ENCODE measurements at places on chromosomes 12 and 14.

DNA sequence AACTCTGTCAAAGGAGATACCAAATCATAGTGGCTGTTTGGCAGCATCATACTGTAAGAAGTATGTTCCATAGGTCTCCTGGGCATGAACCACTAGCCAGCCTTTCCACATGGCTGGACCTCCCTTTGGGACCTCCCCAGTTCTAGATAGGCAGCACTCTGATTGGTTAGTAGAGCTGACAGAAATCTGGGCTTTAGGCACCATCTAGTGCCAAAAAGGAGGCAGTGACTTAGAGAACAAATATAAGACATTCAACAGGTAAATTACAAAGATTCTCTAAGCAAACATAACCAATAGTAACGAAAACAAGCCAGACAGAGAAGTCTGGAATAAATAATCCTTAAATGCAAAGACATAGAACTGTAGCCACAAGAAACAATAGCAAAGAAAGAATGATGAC is 148.0 kb upstream of the PDE3A start:
- DNase-seq: peak; percentile 30

DNA sequence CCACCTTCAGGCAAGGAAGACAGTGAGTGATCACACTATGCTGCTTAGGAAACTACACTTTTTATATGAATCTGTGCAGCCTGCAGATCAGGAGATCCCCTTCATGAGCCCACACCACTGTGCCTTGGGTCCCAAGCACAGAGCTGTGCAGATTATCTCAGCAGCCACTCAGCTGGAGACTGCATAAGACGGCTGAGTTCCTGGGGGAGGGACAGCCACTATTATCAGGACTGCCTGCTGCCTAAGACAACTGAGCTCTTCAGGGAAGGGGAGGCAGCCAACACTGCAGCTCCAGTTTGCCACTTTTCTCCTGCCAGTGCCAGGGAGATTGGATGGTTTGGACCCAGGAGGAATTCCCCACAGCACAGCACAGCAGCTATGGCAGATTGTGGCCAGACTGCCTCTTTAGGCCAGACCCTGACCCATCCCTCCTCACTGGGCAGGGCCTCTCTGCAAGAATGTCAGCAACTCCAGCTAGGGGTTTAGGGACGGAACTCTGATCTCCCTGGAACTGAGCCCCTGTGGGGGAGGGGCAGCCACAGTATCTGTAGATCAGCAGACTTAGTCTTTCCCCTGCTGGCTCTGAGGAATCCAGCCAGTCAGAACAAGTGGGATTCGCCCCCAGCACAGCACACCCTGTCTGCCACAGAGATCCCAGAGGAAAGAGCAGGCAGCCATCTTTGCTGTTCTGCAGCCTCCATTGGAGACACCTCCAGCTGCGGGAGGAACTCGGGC is 141.3 kb downstream of the KLHL28 start:
- DNase-seq: no peak

- DNase-seq: no peak
These were observed 18.3 kb downstream of the GPR132 start for GRCh38 chr14:105046891-105047282.

- DNase-seq: no peak
These were observed 71.9 kb downstream of the TUNAR start for GRCh38 chr14:95948558-95948981.

GRCh38 chr12:45658020-45658419 is 71.5 kb upstream of the ARID2 start:
- DNase-seq: no peak

GRCh38 chr12:8482571-8483061 is 26.9 kb downstream of the CLEC6A start:
- DNase-seq: no peak

DNA sequence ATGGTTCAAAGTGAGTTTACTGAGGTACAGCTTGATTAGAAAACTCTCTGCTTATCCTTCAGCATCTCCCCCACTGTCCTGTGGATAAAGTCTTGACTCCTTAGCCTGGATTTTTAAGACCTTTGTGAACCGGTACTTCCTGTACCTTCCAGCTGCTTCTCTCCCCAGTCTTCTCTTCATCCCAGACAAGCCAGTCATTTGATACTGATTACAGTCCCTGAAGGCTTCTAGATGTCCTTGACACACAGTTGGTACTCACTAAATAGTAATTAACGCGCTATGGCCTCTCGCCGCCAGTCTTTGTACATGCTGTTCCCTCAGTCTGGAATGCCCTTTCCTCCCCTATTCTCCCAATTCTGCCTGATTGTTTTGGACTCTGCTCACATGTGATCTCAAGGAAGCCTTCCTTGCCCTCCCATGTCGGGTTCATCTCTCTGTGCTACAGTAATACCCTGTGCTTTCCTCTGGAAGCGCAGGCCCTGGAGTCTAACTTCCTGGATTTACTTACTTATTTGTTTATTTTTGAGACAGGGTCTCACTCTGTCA is 50.6 kb upstream of the PTGR2 start:
- peak; percentile 31 for DNase-seq

GRCh38 chr14:102321456-102322422 is 2.2 kb downstream of the ZNF839 start:
- no peak for DNase-seq

- DNase-seq: no peak
These were observed 227.7 kb upstream of the CRY1 start for GRCh38 chr12:107320929-107321631.

GRCh38 chr14:98926146-98926545 is 345.9 kb downstream of the BCL11B start:
- DNase-seq: no peak

GRCh38 chr14:60723907-60724618 is at the start of gene SIX4:
Gene SIX4, minus strand, starts transcription at chr14:60724351. Its CDS starts 277 bp downstream, at chr14:60724074.
- peak; percentile 92 for DNase-seq

DNA sequence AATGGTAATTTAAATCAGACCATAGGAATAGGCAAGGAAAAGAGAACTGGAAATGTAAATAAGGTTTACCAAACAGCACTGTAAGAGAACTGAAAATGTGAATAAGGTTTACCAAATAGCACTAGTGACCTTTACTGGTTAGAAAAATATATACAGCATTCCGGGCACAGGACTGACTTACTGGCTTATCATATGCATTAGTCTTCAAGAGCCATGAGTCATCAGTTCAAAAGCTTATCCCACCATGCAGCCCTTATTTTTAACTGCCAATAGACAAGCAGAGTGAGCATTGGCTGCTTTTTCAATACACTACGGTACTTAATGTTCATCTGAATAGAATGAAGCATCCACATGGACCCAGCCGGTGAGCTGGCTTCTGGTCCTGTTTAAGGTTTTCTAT is 13.0 kb upstream of the NELL2 start:
- no peak for DNase-seq

DNA sequence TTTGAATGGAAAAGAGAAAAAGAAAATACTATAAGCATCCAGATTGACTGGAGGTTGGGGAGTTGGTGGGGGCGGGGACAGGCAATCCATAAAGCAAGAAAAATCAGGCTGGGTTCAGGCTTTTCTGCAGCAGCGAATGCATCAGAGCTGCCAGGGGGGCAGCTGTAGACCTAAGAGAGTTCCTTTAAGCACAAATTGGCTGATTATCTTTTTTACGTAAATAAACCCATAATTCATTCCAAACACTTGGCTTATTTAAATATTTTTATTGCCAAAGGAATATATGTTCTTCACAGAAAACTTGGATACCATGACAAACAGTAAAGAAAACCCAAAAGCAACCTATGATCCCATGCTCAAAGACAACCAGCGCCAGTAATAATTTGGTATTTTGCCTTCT is 10.2 kb downstream of the BDKRB2 start:
- DNase-seq: no peak

DNA sequence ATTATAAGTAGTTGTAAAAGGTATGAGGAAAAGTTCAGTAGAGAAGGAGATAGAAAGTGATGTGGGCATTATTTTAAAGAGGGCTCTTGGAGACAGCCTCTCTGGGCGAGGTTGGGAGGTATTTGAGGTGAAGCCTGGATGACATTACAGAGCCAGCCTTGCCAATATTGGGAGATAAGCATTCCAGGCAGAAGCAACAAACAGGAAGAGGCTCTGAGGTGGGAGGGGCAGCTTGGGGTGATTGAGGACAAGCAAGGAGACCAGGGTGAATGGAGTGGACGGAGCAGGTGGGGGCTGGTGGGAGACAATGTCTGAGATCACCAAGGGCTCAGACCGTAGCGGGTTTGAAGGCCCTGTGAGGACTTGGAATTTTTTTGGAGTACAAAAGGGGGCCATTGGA is 87.3 kb downstream of the DYRK2 start:
- DNase-seq: no peak

DNA sequence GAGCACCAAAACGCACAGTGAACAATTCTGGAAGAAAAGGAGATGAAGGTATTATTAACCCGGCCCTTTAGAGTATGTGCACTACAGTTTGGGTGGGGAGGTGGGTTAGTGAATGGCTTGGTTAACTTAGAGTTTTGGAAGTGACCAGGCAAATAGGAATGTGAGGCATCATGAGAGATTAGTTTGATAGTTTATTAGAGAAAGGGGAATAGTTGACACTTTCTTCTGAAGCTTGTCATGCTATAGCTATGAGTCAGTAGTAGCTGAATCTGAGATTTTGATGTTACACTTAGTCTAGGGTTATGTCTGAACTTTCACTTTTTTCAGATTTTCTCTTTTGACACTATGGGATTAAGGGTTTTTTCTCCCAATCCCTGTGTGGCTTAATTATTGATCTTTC is 567.2 kb downstream of the SNAPC1 start:
- no peak for DNase-seq

Measured in NCI-H524 (cell line).